ENCODE measurements at places on chromosomes 12 and 14.
A peak's percentile ranks its signal among the peaks of the same experiment; 100 is the strongest.

GRCh38 chr12:4505376-4505986, 33.2 kb upstream of the RAD51AP1 start:
- DNase-seq: no peak

DNA sequence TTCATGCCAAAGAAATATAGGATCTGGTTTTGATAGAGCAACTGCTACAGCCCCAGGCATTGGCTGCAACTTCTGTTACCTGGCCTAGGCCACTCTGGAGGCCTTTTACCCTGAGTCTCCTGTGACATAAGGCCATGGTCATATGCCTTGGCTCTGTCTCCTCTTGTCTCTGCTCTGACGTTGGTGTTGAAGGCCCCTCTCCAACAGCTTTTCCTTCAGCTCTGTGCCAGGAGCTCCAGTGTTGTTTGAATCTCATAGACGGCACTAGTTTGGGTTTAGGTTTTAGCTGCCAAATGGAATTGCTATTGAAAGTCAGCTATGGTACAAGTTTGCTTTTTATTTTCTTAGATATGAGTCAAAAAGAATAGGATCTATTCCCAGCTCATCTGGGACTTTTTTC, 41.1 kb downstream of the TTLL5 start:
- no peak for DNase-seq

GRCh38 chr12:76859611-76860010, 19.2 kb downstream of the CSRP2 start:
- DNase-seq: no peak

- peak; percentile 87 for DNase-seq
These were observed 2.2 kb upstream of the ZFP36L1 start for GRCh38 chr14:68794851-68795596.

GRCh38 chr12:8829125-8829518, 6.7 kb downstream of the A2ML1 start:
- DNase-seq: peak; percentile 12

- DNase-seq: no peak
These were observed 30.3 kb upstream of the CLIP1 start for GRCh38 chr12:122452701-122453285.

GRCh38 chr14:60760209-60760608, 25.6 kb downstream of the MNAT1 start:
- DNase-seq: no peak

GRCh38 chr14:67186172-67186768, 3.0 kb upstream of the GARIN2 start:
- no peak for DNase-seq

GRCh38 chr12:2722806-2723205, 72.0 kb upstream of the FKBP4 start:
- no peak for DNase-seq

DNA sequence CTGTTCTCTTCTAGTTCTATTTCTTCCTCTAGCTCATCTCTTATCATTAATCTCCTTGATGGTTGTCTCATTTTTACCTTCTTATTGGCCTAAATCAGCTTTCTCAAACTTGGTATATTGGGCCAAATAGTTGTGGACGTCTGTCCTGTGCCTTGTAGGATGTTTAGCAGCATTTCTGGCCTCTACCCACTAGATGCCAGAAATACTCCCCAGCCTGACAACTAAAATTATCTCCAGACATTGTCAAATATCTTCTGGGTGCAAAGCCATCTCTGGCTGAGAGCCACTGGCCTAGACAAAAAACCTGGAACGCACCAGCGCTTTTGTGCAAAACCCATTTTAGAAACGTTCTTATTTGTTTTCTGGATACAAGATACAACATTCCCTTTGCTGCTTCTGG, 38.8 kb upstream of the LRRC10 start:
- DNase-seq: no peak

DNA sequence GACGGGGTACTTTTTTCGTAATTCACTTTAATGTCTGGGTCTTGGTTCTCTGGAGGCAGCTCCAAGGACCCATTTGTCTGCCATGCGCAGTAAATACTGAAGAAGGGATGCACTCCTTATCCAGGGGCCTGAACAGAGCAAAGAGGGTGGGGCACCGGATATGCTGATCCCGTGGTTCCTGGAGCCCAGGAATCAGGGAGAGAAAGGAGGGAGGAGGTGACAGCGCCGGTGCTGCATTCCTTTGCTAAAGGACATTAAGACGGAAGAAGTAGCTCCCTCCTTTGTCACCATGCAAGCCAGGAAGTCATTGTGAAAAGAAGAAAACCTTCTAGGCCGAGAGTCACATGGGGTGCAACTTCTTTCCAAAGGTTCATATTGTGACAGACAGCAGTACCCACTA, 1057.7 kb downstream of the VRK1 start:
- DNase-seq: no peak

- no peak for DNase-seq
These were observed 80.0 kb upstream of the DBX2 start for GRCh38 chr12:45130881-45131281.

- DNase-seq: no peak
These were observed 848.7 kb downstream of the NRXN3 start for GRCh38 chr14:79018836-79019235.

- DNase-seq: no peak
These were observed 409.0 kb upstream of the PDE3A start for GRCh38 chr12:19959353-19959752.

DNA sequence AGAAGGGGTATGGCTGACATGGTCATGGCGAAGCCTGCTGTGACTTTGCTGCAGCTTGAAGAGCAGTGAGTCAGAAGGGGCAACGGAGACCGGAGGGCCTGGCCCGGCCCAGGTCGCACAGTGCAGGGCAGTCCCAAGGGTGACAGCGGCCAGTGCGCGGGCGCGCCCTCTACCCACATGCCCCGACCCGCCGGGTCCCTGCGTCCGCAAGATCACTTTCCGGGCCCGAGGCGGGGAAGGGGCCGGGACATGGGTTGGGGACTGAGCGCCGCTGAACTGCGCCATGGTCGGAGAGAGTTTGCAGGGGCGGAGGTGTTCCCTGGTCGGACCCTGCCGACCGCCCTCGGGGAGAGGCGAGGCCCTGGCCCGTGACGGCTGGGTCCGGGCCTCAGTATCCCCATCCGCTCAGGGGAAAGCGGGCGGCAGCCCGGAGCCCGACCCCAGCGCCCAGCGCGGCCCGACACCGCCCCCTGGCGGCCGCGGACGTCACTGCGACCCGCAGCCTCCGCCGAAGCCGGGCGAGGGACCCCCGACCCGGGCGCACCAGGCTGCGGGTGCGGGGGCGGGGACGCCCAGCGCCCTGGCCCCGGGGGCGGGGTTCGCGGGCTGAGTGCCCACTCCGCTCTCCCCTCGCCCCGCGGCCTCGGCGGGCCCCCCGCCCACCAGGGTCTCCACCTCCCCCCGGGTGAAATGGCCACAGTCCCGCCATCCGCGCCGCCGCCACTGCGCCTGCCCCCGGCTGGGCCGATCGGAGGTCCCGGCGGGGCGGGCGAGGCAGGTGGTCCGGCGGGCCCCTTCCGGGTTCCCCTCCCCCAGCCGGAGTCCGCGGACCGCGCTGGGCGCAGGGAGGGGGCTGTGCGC, 7.2 kb upstream of the ANKRD9 start:
- DNase-seq: peak; percentile 68

DNA sequence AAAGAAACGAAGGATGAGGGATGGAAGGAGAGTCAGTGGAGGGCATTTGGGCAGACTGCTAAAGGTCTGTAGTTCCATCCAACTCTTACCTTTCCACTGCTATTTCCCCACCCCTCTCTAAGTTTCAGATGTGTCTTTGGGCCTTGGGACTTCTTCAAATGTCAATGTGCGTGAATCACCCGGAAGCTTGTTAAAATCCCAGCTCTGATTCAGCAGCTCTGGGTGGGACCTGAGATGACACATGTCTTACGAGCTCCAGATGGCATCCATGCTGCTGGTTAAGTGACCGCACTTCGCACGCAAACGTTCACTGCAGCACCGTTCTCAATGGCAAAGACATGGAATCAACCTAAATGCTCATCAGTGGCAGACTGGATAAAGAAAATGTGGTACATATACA, 309.9 kb downstream of the VRK1 start:
- no peak for DNase-seq

DNA sequence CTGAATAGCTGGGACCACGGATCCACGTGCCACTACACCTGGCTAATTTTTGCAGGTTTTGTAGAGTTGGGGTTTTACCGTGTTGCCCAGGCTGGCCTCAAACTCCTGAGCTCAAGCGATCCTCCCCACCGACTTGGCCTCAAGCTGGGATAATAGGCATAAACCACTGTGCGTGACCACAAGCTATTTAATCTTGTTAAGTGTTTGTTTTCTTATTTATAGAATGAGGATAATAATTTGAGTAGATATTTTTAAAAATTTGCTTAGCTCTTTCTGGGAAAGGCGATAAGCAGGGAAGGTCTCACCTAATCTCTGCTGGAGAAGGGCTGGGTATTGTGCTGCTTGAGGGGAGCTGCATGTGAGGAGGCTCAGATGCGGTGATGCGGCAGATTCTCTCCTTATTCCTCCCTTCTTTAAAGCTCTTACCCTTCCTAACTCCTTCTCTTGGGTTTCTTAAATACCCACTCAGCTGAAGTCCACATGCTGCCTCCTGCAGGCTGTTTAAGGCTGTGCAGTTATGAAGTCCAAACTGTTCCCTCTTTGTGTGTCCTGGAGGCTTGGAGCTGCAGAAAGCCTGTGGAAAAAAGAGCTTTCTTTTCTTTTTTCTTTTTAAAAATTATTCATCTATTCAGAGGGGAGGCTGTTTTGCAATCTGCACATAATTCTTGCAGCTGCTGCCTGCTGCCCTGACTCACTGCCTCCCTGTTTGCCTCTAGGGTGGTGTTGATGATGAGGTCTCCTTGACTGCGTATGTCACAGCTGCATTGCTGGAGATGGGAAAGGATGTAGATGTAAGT, 37.9 kb downstream of the A2ML1 start:
- peak; percentile 34 for DNase-seq

GRCh38 chr12:64400041-64400440, 4.2 kb upstream of the XPOT start:
- DNase-seq: no peak

GRCh38 chr12:57157588-57158173, 10.3 kb upstream of the LRP1-AS start:
- DNase-seq: no peak

- DNase-seq: no peak
These were observed 42.9 kb upstream of the TESC start for GRCh38 chr12:117142094-117142493.

DNA sequence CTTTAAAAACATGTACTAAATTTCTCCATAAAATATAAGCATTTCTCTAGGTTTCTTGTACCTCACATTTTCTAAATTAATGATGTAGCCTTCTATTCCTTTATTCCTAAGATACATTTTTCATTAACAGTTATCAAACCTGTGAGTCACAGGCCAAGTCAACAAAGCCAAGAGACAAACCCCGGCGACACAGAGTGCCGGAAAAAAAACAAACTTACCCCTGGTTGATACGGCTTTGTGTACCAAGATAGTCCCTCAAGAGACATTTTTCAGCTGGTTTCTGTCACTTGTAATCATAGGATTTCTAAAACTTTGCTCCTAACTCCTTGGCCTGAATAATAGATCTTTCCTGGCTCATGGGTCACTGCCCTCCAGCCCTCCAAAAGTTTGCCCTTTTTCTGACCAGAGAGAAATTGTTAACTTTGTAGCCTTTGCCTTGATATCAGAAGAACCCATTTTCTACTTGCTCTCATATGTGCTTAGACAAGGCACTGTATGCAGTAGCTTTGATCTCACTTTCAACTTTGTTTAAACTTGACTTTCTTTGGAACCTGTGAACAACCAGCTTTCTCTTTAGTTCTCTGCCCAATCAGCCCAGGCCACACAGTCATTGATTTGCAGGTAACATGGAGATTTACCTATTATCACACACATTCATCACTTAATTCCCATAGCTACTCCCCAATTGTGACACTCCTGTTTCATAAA, 172.2 kb downstream of the PRKD1 start:
- no peak for DNase-seq

DNA sequence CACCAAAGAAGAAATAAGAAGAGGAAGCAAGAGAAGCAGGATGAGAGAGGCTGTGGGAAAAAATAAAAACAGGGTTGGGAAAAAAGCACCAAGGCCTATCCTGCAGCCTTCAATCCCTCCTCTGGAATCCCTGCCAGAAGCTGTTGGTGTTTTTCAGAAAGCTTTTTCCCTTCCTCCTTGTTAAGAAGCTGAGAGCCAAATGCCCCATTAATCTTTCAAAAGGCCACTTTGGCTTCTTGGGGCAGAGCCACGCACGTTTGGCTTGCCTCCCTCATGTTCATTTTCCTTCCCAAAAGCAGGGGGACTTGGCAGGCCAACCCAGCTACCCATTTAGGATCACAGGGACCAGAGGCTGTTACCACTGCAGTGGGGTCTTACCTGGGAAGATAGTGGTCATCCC, 365.3 kb downstream of the NUAK1 start:
- DNase-seq: peak; percentile 47

DNA sequence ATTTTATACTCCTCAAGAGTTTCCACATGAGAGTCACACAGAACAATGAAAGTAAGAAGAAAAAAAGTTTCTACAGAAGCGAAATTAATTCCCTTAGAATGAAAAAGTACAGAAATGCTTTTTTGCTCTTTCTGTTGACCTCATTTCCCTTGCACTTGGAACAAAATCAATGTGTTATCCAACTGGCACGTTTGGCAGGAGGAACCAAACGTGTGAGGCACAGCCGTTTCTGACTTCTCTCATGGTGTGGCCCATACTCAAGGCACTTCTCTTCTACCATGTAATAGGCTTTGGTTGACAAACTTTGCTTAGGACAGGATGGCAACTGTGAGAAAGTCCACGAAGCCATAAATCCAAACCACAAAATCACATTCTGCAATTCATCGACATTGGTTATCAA, 297.0 kb downstream of the FUT8 start:
- DNase-seq: peak; percentile 42

GRCh38 chr14:54344445-54344844, 52.4 kb upstream of the CDKN3 start:
- no peak for DNase-seq

- no peak for DNase-seq
These were observed 125.1 kb downstream of the GPR65 start for GRCh38 chr14:88130057-88130432.

- no peak for DNase-seq
These were observed 8.3 kb downstream of the MVK start for GRCh38 chr12:109581856-109582255.

GRCh38 chr14:102524451-102525218, 15.1 kb upstream of the ANKRD9 start:
- DNase-seq: peak; percentile 99

DNA sequence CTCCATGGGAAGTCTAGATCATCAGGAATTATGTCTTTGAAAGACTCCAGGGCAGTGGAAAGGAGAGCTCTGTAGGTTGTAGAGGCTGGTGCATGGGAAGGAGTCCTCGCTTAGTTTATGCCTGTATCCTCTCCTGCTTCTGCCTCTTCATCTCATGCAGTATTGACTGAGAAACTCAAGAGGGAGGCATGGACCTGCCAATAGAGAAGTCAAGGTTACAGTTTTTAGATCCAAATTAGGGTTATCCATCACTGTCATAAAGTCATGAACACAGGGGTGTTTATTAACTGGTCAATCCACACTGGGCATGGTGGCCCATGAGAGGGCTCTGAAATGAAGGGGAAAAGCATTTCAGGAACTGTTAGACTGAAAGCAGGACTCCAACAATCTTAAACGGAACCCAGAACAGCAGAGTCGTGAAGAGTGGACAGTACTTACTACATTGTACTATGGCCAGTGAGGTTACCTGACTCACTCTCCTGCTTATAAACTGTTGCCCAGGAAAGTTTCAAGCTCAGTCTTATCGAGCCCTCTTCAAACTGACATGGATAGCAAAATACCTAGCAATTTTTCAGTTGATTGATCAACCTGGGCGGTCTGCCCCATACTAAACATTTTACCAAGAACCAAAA, 30.1 kb upstream of the DHRS7 start:
- no peak for DNase-seq
